ENCODE measurements at places on chromosomes 4 and X. TPM values are rescaled to one million over a fixed set of nuclear protein-coding genes. Genes with fewer than 3 reads are reported as not detected.

DNA sequence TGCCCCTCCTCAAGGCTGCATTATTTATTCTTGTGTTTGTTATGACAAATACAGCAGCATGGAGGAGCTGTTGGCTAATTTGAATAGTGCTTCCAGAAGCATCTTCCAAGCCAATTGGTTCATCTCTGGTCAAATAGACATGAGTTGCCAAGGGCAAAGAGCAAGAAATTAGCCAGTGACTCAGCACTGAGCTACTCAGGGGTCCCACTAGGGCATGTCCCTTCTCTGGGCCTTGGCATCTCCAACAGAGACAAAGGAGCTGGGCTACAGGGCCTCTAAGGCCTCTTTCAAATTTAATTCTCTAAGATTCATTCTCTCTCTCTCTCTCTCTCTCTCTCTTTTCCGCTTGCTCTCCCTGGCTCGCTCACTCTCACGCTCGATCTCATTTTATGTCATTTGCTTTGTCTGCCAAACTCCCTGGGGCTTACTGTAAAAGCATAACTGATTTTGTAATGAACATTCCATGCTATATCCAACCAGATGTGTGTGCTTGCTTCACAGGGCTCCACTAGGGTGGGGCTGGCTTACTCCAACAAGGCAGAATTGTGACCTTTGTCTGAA, 86.7 kb upstream of the MAGEA4 start:
- no peaks in the 10 kb centered on the region for H3K36me3 ChIP-seq
- no peak overlapping the region for H3K4me3 ChIP-seq
- H3K27me3 ChIP-seq, result peaks cover 21% of the 10 kb centered on the region
- H3K27ac ChIP-seq, result no peak overlapping the region
- DNase-seq, result no peak

DNA sequence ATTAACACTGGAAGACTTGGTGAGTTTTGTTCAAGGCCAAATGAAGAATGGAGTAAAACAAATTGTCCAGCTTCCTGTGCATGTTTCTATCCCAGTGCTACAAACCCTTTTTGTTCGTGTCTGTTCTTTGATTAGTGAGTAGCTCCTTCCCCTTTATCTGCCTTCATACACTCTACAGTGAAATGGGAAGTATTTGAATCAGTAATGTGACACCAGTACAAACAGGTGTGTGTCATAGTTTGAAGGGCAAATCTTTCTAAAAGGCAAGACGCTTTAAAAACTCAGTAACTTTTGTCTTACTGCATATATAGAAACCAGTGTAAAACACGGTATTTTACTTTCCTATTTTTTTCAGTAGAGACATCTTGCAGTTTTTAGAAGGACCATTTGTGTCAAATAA, 5.9 kb downstream of the ARHGEF38 start:
- no peak overlapping the region for H3K4me3 ChIP-seq
- no peaks in the 10 kb centered on the region for H3K36me3 ChIP-seq
- no peaks in the 10 kb centered on the region for H3K27me3 ChIP-seq
- peak overlapping the region; percentile 23 for H3K27ac ChIP-seq

The SPANXA2 gene
- total RNA-seq, result not detected

The GNPDA2 gene
- 17.0 TPM for total RNA-seq

The SLC4A4 gene
- total RNA-seq, result 1.4 TPM

Data from breast epithelium (tissue), 4 donors.